ENCODE measurements at places on chromosomes 5 and 9. TPM values are rescaled to one million over a fixed set of nuclear protein-coding genes. Genes with fewer than 3 reads are reported as not detected.

GRCh38 chr9:14907360-14907685, 2.9 kb downstream of the FREM1 start:
- DNase-seq, result no peak

The ORM2 gene
- not detected for total RNA-seq

The GNA14 gene
- total RNA-seq, result not detected

- no peak for DNase-seq
Observed at GRCh38 chr9:84756171-84756570, 86.6 kb downstream of the NTRK2 start.

- DNase-seq, result no peak
Observed at GRCh38 chr5:66805514-66806430, 209.6 kb downstream of the MAST4 start.

The TYRP1 gene
- not detected for total RNA-seq

The EMB gene
- 48.6 TPM for total RNA-seq

DNA sequence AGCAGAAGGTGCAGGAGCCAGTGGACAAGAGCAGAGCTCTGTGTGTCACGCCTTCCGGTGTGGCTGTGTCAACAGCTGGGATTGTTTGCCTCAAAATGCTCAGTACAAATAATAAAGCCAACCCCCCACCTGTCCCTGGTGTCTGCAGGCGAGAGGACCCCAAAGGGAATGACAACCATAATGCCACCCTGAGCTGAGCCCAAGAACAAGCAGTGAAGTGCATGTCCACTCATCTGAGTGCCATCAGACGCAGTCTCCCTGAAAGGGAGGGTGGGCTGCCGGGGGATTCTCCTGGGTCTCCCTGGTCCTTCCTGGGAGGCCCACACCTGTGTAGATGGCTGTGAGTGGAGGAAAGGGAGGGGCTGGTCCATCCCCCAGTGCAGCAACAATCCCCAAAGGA, 328.8 kb upstream of the IRX1 start:
- no peak for DNase-seq

DNA sequence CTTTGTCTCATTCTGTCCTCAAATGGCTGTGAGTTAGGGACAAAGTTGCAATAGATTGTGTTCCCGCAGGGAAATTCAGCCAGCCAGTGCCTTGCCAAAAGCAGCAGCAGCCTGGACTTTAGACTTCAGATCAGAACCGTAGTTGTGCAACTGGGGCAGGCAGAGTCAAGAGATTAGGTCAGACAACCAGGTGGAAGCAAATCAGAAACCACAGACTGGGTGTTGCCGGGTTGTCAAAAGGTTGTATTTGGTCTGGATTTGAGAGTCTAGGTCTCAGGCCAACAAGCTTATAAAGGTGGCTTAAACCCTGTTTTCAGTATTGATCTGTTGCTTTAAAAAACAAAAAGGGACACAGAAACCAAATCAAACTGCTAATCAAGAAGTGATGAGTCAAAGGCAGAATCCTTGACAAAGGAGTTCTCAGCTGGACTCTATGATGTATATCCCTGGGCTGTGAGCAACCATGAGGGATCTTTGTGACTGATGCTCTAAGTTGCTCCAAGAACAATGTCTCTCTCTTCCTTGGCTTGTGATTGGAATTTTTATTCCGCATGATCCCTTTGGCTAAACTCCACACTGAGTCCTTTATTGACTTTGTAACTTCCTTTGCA, 20.9 kb downstream of the RFK start:
- peak; percentile 3 for DNase-seq

Data from LHCN-M2 (cell line).